ENCODE measurements at places on chromosomes 1 and 21.
A peak's percentile ranks its signal among the peaks of the same experiment; 100 is the strongest.

GRCh38 chr1:98119796-98120195, 199.0 kb upstream of the DPYD start:
- no peak for DNase-seq

GRCh38 chr1:152667648-152668047, 4.5 kb downstream of the LCE2D start:
- no peak for DNase-seq

DNA sequence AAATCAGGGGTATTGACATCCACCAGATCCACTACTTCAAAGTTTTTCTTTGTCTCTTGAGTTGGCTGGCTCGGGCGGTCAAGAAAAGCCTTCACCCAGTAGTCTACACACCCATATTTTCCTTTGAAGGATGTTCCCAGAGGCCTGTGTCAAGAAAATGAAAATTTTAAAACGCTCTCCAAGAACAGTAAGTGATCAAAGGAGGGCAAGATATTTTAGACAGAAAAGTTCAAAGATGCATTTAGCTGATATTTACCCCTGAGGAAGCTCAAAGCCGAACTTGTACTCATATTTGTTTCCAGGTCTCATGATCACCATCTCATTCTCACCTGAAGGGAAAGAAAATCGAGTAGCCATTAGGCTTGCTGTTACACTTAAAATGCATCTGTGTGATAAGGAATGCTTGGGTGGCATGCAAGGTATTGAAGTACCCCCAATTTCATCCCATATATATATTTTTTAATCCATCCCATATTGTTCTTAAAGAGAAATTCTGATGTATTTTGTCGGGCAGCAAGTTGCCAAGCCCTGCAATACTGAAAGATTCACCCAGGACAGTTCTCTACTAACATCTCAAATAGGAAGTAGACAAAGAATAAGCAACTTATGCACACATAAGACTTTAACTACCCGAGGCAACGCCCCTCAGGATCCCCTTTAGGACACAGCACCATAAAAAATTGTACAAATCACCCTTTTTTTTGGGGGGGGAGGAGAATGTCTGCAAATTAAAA, 1.1 kb downstream of the TXNIP start:
- DNase-seq: no peak

- no peak for DNase-seq
Observed at GRCh38 chr21:15669247-15669646, 60.5 kb upstream of the USP25 start.

DNA sequence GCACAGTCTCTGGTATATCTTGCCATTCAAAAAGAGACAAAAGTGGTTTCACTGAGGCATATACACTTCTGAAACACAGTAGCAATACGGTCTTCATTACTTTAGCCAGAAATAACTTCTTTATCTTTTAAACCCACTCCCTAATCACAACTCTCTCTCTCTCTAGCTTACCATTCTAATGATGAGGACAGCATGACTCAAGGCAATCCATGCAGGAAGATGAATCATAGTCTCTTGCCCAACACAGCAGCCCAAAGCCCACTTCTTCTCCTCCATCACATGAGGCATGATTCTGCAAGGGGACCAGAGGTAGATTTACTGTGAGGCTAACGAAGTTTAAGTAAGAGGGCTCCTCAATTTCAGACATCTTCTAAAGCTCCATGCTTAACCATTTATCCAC, 285.0 kb upstream of the NR5A2 start:
- no peak for DNase-seq

DNA sequence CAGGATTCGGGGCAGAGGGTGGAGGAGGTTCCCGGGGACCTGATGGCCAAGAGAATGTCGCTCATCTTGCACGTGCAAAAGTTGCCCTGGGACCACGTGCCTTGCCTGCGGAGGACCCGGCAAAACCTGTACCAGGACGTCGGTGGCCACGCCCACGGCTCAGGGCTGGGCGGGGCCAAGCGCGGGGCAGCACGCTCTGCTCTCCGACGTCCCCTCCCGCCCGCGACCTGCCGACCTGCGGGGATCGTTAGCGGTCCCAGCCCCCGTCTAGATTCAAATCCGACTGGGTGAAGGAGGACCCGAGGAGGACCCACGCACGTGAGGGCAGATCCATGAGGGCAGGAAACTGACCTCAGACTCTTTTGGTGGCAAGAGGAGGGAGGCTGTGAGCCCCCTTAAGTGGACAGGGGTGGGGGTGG, at the start of gene C1orf167:
Gene C1orf167 (plus strand): TSS at position 206 of the 419 bp plus-strand sequence. CDS start 2,208 bp downstream, outside the sequence.
- peak; percentile 4 for DNase-seq

- DNase-seq: no peak
Observed at GRCh38 chr1:87392248-87393192, 63.8 kb downstream of the LMO4 start.

- DNase-seq: no peak
Observed at GRCh38 chr1:71303617-71304041, 222.8 kb upstream of the ZRANB2 start.

DNA sequence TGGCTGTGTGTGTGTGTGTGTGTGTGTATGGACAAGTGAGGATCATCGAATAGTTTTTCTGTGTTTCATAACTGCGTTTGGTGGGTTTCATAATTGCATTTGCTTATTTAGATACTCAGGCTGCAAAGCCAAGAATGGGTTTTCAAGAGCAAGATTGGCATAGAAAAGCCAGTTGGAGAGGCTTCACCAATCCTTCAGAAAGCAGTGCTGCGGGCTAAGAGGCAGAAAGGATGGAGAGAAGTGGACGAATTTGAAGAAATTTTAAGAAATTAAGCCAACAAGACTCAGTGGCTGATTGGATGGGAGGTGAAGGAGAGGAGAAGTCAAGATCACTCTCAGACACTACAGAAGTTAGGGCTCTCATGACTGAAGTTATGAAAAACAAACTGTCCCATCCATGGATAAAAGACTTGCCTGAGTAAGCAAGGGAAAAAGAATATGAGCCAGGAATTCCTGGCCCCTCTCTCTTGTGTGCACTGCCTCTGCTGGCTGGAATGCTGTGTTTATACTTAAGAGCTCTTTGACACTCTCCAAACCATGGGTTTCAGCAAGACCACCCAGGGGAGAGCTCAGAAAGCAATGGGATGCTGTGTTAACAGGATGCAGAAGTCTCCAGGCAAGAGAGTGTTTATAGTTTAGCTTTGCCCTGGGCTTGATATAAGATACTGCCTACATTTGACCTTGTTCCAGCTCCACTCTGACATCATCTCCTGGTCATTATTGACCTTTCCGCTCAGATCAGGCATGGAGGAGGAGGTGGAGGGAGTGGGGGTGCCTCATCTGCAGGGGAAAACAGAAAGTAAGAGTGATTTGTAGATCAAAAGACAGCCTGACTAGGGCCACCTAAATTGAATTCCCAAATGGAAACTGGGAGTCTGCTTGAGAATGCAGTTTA, 232.0 kb upstream of the PLXNA2 start:
- no peak for DNase-seq

DNA sequence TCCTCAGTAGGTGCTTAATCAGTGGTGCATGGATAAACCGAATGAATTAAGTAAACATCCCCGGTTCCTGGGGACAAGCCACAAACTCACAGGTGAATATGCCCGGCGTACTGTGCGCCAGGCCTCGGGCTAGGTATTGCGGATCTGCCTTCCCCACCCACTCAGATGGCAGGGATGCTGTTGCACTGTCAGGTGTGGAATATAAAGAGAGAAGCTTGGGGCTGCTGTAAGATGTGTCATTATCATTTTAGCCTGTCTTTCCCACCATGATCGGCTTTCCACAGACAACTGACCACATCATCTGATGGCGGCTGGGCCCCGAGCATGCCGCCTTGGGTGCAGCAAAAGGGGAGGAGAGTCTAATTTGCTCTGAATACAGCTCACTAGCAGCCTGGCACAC, 45.4 kb upstream of the LRP8 start:
- DNase-seq: no peak

DNA sequence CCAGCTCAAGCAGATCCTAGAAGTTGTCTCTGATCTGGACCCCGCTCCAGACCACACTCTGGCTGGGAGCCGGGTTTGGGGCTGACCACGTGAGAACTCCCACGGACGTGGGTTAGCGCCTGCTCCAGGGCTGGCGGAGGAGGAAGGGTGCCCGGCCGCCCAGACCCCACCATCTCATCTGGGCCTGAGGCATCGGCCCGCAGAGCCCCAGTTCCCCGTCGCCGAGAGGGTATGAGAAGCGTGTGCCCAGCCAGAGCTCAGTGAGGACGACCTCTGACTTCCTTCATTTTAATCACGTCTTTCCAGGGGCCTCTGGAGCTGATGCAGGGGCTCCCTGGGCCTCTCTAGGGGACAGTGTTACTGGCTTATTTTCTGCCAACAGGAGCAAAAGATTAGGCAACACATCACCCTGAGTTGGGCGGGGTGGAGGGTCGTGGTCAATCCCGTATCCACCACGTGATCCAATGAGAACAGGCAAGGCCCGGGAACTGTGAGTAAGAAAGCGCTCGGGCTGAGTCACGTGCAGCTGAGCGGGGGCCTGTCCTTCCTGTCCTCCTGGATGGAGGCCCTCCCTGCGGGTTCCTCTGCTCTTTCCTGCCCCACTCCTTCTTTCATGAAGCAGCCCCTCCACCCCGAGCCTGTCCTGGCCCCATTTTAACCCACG, 81.1 kb downstream of the SIK1 start:
- DNase-seq: no peak

GRCh38 chr1:20185834-20186782, at the start of the genes PLA2G2C and UBXN10:
Gene PLA2G2C, minus strand, starts transcription at chr1:20186518. Its CDS starts 9,155 bp downstream, at chr1:20177363.
Gene UBXN10, plus strand, starts transcription at chr1:20186096. Its CDS starts 4,466 bp downstream, at chr1:20190562.
- peak; percentile 45 for DNase-seq

- DNase-seq: no peak
Observed at GRCh38 chr1:206715552-206716158, 30.9 kb downstream of the MAPKAPK2 start.

DNA sequence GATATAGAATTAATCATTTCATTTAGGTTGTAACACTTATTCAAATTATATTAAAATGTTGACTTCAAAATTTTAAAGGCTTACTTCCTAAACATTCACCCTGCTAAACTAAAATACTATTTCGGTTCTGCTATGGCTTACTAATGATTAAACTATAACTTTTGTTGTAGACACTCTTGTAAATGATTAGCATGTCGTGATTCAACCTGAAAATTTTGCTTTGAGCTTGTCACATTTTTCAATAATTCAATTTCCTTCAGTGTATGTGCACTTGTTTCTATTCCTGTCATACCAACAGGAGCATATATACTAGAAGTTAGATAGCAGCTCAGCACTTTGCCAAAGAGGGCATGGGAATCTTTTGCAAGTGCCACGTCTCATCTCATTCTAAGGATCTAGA, 1018.8 kb downstream of the AMY1C start:
- no peak for DNase-seq

DNA sequence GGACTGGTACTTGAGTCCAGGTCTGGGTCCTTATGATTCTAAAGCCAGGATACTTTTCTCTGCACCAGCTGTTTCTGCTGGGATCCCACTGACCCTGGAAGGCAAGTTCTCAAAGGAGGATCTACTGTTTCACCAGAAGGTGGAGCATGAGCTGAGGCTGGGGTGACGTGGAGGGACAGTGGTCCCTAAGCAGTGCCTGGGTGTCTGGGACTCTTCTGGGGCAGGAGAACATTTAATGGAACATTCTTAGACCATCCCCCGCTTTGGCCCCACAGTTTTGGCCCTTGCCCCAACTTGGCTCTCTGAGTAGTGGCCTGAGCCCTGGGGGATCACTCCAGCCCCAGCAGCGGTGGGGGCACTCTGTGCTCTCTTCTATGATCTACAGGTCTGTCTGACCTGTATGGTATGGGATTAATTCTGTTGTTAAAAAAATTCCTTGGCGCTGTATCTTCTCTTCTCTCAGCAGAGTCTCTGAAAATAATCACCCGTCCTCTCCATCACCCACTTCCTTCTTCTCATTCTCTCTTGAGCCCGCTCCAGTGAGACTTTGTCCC, 60.3 kb upstream of the CSF3R start:
- no peak for DNase-seq
